ENCODE measurements at places on chromosomes 5 and 9.

DNA sequence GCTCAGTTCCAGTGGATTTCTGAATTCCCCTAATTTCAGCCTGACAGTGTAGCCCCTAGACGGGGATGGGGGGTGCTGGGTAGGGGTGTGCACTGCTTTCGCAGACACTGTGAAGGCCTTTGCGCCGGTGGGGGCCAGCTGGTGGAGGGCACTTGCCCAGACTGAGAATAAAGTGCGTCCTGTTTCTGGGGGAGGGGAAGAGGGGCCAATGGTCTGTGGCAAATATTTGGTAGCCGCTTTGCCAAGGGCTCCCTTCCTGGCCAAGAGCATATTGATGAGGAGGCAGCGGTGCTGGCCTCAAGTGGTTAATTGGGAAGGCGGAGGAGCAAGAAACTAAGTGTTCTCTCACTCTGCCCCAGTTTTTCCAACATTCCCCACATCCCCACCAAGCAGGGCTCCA lies 1.4 kb downstream of the CXCL14 start:
- H3K27ac ChIP-seq: no peak overlapping the region
- no peak overlapping the region for H3K4me3 ChIP-seq
- no peaks in the 10 kb centered on the region for H3K4me1 ChIP-seq
- no peaks in the 10 kb centered on the region for H3K27me3 ChIP-seq
- no peak for DNase-seq

- no peaks in the 10 kb centered on the region for H3K36me3 ChIP-seq
- H3K4me1 ChIP-seq: no peaks in the 10 kb centered on the region
- DNase-seq: no peak
- no peak overlapping the region for H3K4me3 ChIP-seq
Observed at GRCh38 chr5:27962198-27962597, 923.8 kb upstream of the CDH9 start.

GRCh38 chr5:67195406-67196275 lies 958 bp downstream of the CD180 start:
- no peak overlapping the region for H3K4me3 ChIP-seq
- no peak for DNase-seq
- H3K27ac ChIP-seq: peak overlapping the region; percentile 3
- H3K4me1 ChIP-seq: no peaks in the 10 kb centered on the region

DNA sequence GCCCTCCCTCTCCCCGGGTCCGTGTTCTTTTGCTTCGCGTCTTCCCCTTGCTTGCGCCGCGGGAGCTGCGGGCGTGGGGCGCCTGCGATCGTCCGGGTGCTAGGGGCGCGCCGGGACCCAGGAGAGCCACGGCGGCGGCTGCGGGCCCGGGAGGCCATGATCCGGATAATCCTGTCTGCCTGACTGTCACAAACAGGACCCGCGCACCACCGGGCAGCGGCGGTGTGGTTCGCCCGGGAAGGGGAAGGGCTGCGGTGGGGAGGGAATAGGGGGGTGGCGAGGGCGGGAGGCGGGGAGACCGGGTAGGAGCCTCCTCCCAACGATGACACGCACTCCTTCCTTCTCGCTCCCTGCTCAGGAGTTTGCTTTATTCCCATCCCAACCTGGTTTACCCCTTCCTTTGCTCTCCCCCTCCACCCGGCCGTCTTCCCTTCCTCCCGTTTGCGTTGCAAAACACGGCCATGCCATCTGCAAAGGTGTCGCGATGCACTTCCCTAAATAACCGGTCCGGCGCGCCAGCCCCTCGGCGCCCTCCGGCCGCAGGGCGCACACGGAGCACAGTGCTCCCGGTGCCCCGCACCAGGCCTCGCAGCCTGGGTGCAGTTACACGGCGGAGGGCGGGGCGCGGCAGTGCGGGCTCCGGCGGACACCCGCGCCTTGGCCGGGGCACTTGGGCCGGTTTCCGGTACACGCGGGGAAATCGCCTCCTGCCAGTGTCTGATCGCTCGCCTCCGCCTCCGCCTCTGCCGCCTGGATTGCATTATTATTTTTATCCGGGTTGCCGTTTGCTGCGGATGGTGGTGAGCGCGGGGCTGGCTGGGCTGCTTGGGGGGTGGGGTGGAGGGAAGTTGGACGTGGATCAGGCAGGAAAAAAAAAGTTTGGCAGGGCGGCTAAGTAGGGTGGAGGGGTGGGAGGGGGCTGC lies 1.5 kb downstream of the SMARCA2 start:
- no peaks in the 10 kb centered on the region for H3K36me3 ChIP-seq
- H3K27me3 ChIP-seq: no peaks in the 10 kb centered on the region
- H3K4me3 ChIP-seq: peak overlapping the region; percentile 29
- peaks cover 35% of the 10 kb centered on the region for H3K4me1 ChIP-seq

DNA sequence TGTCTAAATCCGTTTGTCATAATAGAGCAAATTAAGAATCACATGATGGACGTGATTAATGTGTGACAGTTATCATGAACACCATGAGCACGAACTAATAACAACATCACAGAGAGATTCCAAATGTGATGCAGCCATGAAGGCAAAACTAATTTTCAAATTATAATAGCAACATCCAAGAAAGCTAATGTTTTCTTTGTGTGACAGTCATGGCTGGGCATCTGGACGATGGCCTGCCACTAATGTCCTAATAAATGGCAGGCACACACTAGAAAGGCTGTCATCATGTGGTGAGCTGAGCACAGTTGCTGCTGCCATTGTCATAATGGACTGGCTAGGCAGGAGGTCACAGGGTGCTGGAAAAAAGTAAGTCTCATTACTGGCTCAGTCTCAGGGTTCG lies 280.0 kb upstream of the EFNA5 start:
- no peaks in the 10 kb centered on the region for H3K36me3 ChIP-seq
- H3K27me3 ChIP-seq: no peaks in the 10 kb centered on the region
- H3K27ac ChIP-seq: no peak overlapping the region

DNA sequence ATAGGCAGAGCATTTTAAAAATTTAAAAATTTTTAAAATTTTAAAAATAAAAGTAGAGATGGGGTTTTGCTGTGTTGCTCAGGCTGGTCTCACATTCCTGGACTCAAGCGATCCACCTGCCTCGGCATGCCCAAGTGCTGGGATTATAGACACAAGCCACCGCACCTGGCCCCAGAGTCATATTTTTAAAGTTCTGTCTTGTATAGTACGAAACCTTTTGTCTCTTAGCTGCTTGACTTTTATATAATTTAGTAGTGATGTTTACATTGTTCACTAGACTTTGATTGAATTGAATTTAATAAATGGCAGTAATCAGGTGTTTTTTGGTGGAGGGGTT lies 31.0 kb downstream of the LRRTM2 start:
- no peaks in the 10 kb centered on the region for H3K36me3 ChIP-seq
- no peak overlapping the region for H3K27ac ChIP-seq
- H3K27me3 ChIP-seq: no peaks in the 10 kb centered on the region
- DNase-seq: no peak
- no peak overlapping the region for H3K4me3 ChIP-seq

DNA sequence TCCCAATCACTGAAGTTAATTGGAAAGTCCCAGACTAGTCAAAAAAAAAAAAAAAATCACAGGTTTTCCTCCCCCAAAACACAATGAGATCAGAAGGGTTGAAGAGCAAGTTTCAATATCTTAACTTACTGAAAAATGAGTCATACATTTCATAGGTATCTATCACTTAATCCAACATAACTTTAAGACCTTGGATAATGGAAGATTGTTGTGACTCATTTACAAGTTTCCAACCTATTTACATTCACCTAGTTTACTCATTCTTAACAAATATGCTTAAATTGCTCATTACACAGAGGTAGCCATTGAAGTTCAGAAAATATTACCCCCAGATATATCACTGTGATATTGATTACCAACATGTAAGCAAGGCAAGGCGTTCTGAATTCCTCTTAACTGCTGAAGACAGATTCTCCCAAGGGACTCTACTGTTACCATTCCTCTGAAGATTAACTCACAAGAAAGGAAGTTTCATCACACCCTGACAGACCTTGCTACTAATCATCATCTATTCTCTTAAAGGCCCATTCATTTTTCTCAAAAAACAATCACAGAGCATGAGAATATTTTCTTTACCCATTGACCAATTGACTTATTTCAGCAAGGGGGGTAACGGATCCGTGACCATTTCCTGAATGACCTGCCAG lies 563.8 kb downstream of the TLE1 start:
- H3K36me3 ChIP-seq: no peaks in the 10 kb centered on the region
- H3K27ac ChIP-seq: no peak overlapping the region
- DNase-seq: no peak
- H3K4me1 ChIP-seq: no peaks in the 10 kb centered on the region
- H3K27me3 ChIP-seq: no peaks in the 10 kb centered on the region

DNA sequence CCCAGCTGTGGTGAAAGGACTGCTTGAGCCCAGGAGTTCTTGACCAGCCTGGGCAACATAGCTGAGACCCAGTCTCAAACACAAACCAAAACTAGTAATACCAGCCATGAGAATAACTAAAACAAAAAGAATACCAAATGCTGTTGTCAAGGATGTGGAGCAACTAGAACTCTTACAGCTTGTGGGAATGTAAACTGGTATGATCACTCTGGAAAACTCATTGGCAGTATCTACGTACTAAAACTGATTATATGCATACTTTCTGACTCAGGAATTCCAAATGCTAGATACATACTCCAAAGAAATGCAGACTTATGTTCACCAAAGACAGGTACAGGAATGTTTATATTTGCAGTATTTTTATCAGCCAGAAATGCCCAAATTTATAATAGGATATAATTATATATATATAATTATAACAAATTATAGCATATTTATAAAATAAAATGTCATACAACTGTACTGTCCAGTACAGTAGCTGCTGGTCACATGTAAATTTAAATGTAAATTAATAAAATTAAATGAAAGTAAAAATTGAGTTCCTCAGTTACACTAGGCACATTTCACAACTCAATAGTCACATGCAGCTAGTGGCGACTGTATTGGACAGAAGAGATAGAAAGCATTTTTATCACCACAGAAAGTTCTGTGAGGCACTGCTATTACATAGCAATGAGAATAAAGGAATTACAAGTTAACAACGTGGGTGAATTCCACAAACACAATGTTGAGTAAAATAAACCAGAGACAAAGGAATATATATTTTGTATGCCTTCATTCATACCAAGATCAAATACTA lies 118.5 kb downstream of the GNAQ start:
- no peak overlapping the region for H3K4me3 ChIP-seq
- H3K4me1 ChIP-seq: peaks cover 23% of the 10 kb centered on the region
- no peaks in the 10 kb centered on the region for H3K27me3 ChIP-seq
- DNase-seq: no peak
- no peak overlapping the region for H3K27ac ChIP-seq

- H3K36me3 ChIP-seq: no peaks in the 10 kb centered on the region
- H3K4me1 ChIP-seq: peaks cover 30% of the 10 kb centered on the region
- H3K27ac ChIP-seq: no peak overlapping the region
- DNase-seq: peak; percentile 44
- H3K27me3 ChIP-seq: no peaks in the 10 kb centered on the region
- no peak overlapping the region for H3K4me3 ChIP-seq
Observed at GRCh38 chr9:615756-616155, 225.7 kb upstream of the DMRT1 start.

DNA sequence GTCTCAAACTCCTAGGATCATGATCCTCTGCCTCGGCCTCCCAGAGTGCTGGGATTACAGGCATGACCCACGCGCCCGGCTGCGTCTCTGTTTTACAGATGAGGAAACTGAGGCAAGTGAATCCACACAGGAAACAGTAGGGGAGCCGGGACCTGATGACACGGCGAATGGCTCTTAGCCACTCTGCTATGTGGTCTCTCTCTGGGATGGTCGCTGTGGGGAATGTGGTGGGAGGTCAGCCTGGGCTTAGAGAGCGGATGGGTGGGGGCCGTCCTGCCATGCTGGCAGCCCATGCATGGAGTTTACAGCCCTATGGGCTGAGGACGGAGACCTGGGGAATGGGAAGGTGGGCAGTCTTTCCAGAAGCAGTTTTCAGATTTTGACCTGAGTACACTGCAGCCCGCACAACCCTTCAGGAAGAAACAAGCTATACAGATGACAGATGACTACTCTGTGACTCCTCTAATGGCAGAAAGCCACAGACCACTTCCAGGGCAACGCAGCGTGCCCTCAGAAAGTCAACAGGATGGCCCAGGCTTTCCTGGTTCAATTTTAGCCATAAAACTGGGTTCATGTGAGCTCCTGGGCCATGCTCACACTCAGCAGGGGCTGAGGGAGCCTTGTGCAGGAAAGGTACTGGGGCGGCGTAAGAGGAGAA lies 136.1 kb upstream of the RAPGEF1 start:
- no peak for DNase-seq
- no peaks in the 10 kb centered on the region for H3K4me1 ChIP-seq
- H3K27me3 ChIP-seq: no peaks in the 10 kb centered on the region
- no peaks in the 10 kb centered on the region for H3K36me3 ChIP-seq
- H3K4me3 ChIP-seq: no peak overlapping the region
- H3K27ac ChIP-seq: no peak overlapping the region

DNA sequence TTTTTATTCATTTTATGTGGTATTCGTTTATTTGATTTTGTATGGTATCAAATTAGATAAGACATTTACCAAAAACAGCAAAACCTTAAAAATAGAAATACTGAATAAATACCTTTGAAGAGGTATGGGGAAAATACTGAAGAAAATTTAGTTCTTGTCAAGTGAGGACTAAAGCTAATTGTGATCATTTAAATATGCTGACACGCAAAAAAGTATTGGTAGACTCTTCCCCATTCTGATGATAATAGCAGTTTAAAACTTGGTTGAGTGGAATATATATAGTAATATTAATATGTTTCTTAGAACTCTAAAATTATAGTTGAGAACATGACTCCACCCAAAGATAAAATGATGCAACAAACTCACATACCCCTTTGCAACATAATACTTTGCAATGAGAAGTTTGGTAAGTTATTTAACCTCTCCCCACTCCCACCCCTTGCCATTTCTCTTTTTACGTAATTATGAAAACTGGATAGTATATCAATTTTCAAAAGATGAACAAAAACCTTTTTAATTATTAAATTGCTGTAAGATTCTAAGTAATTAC lies 30.1 kb upstream of the SNX24 start:
- H3K27me3 ChIP-seq: no peaks in the 10 kb centered on the region
- no peaks in the 10 kb centered on the region for H3K4me1 ChIP-seq
- H3K4me3 ChIP-seq: no peak overlapping the region
- DNase-seq: no peak

GRCh38 chr5:96945144-96945897 lies 9.4 kb downstream of the LNPEP start:
- H3K36me3 ChIP-seq: no peaks in the 10 kb centered on the region
- no peak overlapping the region for H3K27ac ChIP-seq
- H3K4me3 ChIP-seq: no peak overlapping the region

- H3K36me3 ChIP-seq: no peaks in the 10 kb centered on the region
- no peak overlapping the region for H3K4me3 ChIP-seq
- H3K27ac ChIP-seq: no peak overlapping the region
Observed at GRCh38 chr5:94285984-94286383, 332.4 kb downstream of the KIAA0825 start.

GRCh38 chr5:151699071-151699901 lies 12.6 kb upstream of the SPARC start:
- H3K27ac ChIP-seq: no peak overlapping the region
- no peak overlapping the region for H3K4me3 ChIP-seq
- no peaks in the 10 kb centered on the region for H3K36me3 ChIP-seq
- peak; percentile 29 for DNase-seq
- no peaks in the 10 kb centered on the region for H3K4me1 ChIP-seq

- no peaks in the 10 kb centered on the region for H3K27me3 ChIP-seq
- no peaks in the 10 kb centered on the region for H3K36me3 ChIP-seq
- no peak overlapping the region for H3K4me3 ChIP-seq
- H3K4me1 ChIP-seq: no peaks in the 10 kb centered on the region
Observed at GRCh38 chr5:23482642-23483041, 24.8 kb upstream of the PRDM9 start.

- DNase-seq: no peak
- no peaks in the 10 kb centered on the region for H3K36me3 ChIP-seq
- H3K27me3 ChIP-seq: no peaks in the 10 kb centered on the region
- H3K4me1 ChIP-seq: no peaks in the 10 kb centered on the region
Observed at GRCh38 chr5:167472566-167473108, 818.8 kb upstream of the WWC1 start.
